ENCODE measurements at places on chromosomes 3 and 15. TPM values are rescaled to one million over a fixed set of nuclear protein-coding genes. Genes with fewer than 3 reads are reported as not detected.

The SYNM gene
- total RNA-seq, result 15.1 TPM

The TRPM1 gene
- not detected for total RNA-seq

The TRIM42 gene
- total RNA-seq, result not detected

The GMNC gene
- not detected for total RNA-seq

DNA sequence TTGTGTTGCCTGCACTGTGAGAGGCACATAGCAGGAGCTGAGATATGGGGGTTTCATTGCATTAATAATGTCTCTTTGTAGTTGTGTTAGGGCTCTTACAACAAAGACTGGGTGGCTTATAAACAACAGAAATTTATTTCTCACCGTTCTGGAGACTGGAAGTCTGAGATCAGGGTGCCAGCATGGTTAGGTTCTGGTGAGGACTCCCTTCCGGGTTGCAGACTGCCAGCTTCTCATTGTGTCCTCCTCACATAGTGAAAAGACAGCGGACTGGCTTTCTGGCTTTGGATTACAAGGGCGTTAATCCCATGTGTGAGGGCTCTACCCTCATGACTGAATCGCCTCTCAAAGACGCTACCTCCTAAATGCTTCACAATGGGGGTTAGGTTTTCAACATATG lies 20.6 kb downstream of the TMEM108 start:
- no peak for DNase-seq

DNA sequence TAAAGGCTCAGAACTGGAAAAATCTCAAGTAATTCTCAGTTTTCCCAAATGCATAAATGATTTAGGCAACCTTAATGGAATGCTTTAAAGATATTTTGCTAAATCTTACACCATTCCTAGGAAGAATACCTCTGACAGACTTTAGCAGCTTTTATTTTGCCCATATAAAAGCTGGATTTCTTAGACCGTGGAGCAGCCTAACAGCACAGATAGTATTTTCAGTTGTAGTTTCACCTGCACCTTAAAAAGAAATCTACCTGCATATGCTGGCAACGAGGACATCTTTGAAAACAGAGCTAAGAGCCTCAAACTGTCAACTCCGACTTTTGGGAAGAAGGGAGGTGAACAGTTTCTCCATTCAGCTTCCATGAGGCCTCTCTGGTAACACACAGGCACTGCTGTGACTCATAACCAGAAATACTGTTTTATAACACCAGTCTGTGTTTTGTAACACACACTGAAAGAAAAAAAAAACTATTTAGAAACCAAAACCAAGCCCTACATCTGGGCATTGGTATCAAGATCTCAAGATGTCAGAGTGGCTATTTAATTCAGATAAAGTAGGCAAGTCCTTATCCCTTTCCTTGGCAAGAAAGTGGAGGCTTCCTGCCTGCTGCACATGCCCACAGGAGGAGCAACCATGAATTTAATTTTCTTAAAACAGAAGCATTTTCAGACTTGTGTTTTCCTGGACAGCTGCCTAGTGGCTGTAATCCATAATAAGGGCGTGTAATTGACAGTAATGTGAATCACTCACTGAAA lies 181.5 kb upstream of the ICE2 start:
- DNase-seq, result no peak

DNA sequence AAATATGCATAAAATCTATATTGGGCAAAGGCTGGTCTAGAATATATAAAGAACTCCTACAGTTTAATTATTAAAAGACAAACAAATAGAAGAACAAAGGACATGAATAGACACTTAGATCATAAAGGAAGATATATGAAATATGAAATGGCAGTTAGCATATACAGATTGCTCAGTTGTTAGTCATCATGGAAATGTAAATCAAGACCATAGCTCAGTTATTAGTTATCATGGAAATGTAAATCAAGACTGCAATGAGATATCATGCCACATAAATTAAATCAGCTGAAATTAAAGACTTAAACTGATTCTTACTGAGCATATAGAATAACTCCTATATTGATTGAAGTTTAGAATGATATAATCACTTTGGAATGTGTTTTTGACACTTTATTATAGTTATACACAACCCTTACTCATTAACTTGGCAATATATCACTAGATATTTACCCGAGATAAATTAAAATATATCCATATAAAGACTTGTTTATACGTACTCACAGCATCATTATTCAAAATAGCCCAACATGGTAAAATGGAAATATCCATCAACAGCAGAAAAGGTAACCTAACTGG lies 45.2 kb upstream of the GOLGA8B start:
- DNase-seq, result no peak

DNA sequence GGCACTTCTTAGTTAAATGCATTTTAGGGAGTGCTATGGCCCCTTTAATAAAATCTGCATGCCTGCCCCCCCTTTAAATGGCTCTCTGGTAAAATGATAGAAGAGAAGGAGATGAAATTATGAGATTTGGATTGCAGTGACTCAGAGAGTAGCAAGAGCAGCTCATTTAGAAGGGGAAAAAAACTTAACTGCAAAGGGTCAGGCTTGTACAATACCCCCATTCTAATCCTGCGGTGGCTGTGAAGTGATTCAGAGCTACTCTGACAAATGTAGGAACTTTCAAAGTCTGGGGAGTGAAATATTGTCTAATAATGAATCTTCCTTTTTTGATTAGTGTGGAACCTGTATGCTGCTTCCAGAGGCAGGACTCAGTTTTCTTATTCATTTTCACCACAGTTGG lies 44.1 kb upstream of the TBC1D23 start:
- no peak for DNase-seq

DNA sequence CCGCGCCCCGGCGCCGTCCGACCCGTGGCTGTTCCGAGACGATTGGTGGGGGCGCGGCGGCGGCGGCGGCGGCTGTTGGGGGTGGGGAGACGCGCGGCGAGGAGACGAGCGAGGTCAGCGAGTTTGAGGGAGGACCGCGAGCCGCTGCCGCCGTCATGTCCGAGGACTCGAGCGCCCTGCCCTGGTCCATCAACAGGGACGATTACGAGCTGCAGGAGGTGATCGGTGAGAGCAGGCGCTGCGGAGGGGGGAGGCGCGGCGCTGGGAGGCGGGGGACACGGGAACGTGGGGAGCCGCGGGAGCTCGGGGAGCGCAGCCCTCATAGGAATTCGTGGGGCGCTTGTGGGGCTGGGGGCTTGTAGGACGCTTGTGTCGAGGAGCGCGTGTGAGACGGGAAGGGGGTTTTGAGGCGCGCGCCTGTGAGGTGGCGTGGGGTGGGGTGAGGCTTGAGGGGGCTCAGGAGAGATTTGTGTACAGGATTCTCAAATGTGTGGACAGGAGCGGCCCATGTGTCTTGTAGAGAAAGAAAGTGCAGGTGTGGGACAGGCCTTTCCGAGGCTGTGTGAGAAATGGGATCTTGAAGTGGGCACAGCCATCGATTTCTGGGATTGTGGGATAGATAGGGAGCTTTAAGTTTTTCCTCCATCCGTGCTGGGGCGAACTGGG lies 518 bp downstream of the OXSR1 start:
- peak; percentile 35 for DNase-seq

DNA sequence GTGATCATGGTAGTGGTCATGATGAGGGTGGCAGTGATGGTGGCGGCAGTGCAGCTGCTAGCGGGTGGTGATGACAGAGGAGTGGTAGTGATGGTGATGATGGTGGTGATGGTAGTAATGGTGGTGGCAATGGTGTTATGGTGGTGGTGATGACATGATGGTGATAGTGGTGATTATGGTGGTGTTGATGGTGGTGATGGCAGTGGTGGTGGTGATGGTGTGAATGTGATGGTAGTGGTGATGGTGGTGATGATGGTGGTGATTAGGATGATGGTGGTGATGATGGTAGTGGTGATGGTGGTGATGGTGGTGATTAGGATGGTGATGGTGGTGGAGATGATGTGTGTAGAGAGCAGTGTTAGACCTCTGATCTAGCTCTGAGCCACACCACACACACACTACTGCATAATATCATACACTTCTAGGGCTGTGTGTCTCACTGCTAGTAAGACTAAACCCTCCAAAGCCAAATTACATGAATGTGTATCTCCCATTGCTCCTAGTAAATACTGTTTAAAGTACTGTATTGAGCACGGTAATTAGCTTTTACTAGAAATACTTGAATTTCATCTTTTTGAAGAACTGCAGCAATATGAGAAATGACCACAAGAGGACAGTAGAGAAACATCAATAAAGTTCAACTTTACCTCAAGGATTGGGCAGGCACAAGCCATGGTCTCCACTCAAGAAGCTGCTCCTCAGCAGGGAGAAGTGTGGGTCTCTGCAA lies 28.8 kb downstream of the TMED3 start:
- DNase-seq, result peak; percentile 15

GRCh38 chr3:153162513-153163392 lies 727 bp downstream of the RAP2B start:
- DNase-seq, result no peak

GRCh38 chr3:151925419-151925818 lies 52.0 kb downstream of the SUCNR1 start:
- DNase-seq, result no peak

DNA sequence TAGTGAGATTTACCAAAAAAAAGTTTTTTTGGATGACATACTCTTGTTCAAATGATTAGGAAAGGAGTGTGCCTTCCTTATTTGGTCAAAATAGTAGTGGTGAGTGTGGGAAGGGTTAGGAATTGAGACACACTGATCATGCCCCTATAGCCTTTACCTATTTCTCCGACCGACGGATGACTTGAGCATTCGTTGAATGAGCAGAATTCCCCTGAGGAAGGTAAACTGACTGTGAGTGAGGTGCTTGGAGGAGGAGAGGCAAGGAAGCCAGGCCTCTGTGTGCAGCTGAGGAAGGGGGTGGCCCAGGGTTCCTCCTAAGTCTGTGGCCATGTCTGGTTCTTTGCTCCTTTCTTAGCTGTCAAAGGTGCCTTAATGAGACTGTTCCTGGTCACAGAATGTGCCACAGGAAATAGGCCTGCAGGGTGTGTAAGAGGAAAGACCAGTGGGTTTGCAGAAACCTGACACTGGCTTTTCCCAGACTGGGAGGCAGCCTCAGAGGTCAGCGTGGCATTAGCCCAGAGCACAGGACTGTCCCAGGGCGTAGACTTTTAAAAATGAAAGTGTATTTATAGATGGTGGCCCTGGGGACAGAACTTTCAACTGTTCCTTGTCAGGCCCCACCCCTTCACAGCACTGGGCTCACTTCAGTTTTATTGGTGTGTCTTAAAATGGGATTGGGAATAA lies 307.7 kb upstream of the C2CD4B start:
- DNase-seq, result no peak

DNA sequence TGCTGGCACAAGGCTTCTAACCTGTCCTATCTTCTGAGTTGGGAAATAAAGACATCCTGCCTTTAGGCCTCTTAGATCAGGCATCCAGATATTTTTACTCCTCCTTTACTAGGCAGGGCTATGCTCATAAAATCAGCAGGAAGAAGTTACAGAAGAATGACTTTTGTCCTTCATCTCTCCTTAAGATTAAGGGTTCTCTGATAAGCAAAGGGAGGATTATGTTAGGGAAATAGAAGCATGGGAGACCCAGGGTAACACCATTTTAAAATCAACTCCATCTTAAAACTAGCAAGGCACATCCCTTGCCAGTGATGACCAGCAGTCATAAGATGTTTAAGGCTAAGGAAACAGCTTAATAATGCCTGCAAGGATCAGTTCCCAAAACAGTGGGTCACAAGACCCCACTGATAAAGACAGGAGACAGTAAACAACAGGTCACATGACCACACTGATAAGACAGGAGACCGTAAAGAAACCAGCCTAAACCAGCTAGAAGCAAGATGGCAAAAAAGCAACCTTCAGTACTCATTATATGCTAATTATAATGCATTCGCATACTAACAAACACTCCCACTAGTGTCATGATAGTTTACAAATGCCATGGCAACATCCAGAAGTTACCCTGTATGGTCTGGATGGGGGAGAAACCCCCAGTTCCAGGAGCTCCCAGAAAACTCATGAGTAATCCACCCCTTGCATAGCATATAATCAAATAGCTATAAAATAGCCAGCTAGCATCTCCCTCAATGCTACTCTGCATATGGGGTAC lies 14.5 kb upstream of the EHHADH start:
- DNase-seq, result no peak

DNA sequence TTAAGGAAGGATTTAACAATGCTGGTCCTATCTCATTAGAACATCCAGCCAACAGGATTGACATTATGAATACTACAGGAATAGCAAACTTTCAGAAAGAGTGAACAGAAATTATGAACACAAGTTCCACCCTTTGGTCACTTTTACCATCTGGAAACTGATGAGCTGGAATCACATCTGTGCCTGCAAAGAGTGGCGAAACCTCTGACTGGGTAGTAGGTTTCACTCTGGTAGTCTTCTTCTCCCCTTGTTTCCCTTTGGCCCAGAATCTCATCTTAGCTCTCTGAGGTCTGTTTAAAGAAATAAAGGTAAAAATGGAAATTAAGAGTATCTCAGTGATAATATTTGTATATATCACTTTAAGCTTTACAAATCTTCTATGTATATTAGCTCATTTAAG lies 73.1 kb downstream of the NR2E3 start:
- no peak for DNase-seq

DNA sequence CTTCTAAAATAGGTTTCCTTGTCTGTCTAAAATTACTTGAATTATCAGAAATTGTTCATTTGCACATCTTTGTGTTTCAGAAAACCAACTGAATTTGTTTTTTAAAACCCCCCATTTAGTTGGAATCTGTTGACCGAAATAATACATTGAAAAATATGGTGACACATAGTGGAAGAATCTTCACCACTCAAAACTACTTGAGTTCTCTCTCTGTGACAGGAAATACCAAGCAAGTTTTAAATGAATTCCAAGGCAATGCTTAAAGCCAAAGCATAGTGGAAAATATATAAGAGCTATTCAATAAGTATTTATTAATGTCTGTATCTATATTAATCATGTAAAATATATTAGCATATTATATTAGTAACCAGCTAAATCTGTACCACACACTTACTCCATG lies 224.9 kb upstream of the COL8A1 start:
- no peak for DNase-seq

Data from NCI-H460 (cell line).